ENCODE measurements at places on chromosomes 13 and 19.
A peak's percentile ranks its signal among the peaks of the same experiment; 100 is the strongest.

DNA sequence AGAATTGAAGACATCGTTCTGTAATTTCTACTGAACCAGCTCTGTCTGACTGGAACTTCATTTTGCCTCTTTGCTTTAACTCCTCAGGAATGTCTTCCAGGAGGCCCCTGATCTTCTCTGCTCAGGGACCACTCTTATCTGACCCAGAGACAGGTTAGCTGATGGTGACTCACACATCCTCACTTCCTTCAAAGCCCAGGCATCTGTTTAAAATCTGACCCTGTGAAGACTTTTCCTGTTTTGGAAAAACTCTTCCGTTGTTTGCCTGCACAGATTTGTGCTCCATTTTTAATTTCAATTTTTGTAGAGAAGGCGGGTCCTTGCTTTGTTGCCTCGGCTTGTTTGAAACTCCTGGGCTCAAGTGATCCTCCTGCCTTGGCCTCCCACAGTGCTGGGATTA, 1.6 kb downstream of the ARL11 start:
- DNase-seq: no peak

DNA sequence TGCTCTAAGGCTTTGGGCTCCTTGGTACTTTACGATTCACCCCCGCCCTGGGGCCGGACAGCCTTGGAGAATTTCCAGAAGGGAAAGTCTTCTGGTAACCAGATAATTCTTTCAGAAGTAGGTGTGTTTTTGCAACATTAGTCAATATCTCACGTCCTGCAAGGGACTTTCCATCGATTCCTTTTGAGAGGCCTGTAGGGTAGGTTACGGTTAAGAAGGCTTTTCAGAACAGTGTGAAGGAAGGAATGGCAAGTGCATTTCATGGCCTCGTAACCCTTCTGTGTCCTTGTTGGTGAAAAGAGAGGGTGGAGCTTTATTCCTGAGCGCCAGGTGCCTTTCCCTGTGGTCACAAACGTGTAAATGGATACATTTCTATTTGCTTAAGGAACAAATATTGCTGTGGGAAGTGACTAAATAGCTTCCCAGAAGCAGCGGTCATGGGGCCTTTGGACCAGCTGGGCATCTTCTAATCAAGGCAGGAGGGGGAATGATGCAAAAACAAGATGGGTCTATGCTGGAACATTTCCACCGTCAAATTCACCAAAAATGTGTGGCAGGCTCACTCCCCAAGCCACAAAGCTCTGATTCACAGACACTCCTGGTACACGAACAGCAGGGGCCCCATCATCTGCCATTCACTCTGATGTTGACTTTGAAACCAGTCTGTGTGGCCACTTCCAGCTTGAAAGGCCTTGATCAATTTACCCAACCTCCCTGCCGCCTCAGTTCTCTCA, 99.2 kb downstream of the ANKRD10 start:
- DNase-seq: no peak

DNA sequence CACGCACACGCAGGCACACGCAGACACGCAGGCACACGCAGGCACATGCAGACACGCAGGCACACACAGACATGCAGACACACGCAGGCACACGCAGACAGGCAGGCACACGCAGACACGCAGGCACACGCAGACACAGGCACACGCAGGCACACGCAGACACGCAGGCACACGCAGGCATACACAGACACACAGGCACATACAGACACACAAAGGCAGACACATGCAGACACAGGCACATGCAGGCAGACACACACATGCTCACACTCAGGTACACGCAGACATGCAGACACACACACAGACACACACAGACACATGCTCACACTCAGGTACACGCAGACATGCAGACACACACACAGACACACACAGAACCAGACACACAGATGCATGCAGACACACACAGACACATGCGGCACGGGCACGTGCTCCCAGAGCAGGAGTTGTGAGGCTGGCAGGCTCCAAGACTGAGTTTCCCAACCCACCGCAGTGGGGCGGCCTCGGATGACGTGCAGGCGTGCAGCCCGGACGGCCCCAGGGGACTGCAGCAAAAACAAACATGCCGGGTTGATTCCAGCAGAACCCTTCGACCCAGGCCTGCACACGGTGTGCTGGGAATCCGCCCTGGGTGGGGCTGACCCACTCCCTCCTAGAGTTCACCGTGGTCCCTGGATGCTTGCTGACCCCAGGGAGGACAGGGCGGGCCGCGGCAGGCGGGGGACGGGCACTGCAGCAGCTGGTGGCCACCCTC, 100.0 kb downstream of the GADD45B start:
- DNase-seq: no peak

- peak; percentile 39 for DNase-seq
Measured at GRCh38 chr13:60590800-60591747, 194.1 kb downstream of the TDRD3 start.

- DNase-seq: no peak
Measured at GRCh38 chr19:48659768-48660167, 13.0 kb downstream of the NTN5 start.

DNA sequence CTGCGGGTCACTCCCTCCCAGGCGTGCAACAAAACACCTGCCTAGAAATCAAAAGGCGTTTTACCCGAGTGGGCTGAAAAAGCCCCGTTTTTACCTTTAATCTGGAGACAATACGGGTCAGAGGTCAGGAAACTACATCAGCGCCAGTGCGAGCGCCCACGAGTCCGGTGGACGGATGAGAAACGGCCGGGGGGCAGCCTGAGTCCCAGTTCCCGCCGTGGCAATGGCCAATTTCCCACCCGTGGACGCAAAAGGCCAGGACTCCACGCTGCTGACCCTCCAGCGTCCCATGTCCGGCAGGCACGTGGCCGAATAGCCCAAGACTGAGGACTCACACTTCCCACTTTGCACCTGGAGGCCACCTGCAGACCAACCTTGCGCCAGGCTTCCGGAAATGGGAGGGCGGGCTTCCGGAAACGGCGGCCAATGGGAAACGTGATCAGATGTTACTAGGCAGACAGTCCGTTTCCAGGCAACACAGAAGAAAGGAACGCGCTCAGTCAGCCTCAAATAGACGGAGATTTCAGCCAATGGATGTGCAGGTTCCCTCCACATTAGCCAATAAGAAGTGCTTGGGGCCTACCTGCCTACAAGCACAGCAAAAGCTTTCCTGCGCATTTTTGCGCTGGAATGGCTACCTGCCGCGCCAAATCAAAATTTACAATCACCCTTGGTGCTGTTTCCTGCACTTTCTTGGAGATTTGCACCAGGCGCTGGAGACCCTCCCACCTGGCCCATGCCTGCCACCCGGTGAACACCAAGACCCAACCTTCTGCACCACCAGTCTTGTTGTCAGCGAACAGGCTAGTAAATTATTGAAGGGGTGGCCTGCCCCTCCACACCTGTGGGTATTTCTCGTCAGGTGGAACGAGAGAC, 47.4 kb downstream of the ZFP14 start:
- peak; percentile 95 for DNase-seq

DNA sequence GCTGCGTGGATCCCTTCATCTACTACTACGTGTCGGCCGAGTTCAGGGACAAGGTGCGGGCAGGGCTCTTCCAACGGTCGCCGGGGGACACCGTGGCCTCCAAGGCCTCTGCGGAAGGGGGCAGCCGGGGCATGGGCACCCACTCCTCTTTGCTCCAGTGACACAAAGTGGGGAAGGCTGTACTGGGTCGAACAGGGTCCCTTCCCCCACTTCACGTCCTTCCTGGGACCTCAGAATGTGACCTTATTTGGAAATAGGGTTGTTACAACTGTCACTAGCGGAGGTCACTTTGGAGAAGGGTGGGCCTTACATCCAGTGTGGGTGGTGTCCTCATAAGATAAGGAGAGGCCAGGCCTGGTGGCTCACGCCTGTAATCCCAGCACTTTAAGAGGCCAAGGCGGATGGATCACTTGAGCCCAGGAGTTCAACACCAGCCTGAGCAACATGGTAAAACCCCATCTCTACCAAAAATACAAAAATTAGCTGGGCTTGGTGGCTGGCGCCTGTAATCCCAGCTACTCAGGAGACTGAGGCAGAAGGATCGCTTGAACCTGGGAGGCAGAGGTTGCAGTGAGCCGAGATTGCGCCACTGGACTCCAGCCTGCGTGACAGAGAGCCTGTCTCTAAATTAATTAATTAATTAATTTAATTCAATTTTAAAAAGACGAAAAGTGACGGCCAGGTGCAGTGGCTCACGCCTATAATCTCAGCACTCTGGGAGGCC, 1.8 kb downstream of the F2RL3 start:
- DNase-seq: no peak

Measured in right hindlimb (tissue), 1 donor.